ENCODE measurements at places on chromosomes 11 and 22. TPM values are rescaled to one million over a fixed set of nuclear protein-coding genes. Genes with fewer than 3 reads are reported as not detected.
A peak's percentile ranks its signal among the peaks of the same experiment; 100 is the strongest.

- no peak for DNase-seq
Observed at GRCh38 chr11:74710281-74710938, 20.8 kb downstream of the CHRDL2 start.

DNA sequence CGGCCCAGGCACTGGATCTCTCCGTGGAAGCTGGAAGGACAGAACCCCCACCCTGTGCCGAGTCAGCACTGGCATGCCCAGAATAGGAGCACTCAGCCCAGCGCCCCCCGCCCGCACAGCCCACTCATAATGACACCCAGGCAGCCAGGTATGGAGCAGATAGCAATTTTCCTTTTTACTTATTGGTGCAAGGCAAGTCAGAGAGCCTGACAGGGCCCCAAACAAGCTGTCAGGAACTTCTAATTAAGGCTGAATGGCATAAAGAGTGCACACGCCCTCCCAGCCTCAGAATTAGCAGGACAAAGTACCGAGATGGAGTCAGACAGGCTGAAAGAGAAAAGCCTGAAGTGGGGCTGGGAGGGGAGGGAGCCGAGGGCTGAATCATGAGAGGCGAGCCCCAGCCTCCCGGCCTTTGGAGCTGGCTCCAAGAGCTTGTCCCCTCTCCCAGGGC is 76.9 kb downstream of the DSCAML1 start:
- no peak for DNase-seq

DNA sequence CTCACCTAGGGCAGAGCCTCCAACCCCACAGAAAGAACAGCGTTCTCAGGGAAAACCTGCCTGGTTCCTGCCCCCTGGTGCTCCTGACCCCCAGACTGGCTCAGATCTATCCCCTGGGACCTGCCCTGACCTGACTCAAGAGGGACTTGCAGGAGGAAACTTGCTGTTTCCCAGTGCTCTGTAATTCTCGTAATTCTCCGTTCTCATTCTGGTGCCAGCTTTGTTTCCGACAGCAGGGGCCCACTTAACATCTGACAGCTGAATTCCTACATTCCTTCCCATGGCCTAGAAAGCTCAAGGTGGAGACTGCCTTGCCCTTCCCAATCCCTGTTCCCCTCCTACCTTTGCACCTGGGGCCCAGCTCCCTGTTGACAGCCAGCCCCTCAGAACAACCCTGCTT is 12.5 kb upstream of the CSF2RB start:
- DNase-seq: no peak

OR4A16 gene
- not detected for polyA plus RNA-seq

GRCh38 chr22:47460861-47461260 is 698.4 kb downstream of the TBC1D22A start:
- no peak for DNase-seq

GDPD4 gene
- 0.49 TPM for polyA plus RNA-seq

DNA sequence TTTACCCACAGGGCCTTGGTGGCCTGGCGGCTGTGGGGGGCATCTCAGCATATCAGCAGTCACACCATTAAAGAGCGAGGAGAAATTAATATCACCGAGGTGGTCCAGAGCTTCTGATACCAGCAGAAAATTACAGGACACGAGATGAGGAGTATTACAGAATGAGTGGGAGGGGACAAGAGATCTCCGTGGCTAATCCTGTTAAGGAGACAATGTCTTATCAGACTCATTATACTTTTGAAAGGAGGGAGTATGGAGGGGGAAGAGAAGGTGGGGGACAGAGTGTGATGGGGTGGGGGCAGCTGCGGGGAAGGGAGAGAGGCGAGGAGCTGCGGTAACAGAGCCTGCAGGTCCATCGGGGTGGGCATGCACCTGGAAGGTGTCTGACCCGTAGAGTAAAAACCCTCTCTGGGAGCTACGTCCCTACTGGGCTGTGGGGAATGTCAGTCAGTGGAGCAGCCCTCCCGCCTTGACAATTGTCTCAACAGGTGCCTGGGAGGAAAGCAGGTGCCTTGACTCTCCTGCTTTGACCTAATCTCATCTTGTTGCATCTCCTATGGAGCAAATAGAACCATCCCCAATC is 224.2 kb downstream of the CEP164 start:
- no peak for DNase-seq

DNA sequence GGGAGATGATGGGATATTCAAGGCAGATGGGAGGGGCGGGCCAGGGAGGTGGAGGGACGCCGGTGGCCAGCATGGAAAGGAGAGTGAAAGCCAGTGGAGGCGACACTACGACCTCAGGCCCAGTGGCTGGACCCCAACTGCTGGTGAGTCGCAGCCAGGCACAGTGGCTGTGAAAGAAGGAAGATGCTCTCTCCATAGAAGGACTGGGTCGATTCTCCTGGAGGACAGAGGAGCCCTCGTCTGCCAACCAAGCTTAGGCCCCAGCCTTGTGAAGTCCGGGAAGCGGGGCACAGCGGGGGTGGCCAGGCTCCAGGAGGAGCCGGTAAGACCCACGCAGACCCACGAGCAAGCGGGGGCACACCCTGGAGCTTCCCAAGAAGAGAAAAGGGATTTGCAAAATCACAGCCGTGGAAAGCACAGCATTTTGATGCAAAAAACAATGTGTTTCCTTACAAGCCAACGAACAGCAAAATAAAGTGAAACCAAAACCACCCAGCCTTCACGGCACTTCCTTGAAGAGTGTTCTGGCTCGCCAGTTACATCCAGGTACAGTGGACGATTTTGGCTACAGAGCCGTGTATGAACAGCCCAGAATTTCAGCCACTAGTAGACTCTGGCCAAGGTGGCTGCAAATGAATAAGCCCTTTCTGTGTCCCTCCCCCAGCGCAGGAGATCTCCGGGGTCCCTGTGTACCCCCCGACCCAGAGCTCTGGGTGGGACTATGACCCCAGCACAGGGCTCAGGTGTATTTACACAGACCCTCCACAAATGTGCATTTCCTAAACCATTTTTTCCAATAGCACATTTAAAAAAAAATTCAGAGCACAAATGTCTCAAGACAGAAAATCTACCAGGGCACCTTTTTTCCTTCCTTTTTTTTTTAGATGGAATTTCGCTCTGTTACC is 96.9 kb downstream of the TRMU start:
- DNase-seq: no peak

GRCh38 chr11:120739780-120740179 is 228.2 kb downstream of the GRIK4 start:
- DNase-seq: no peak

PNPLA5 gene
- not detected for polyA plus RNA-seq

SLC15A3 gene
- 20.6 TPM for polyA plus RNA-seq

PATE4 gene
- polyA plus RNA-seq: not detected

DNA sequence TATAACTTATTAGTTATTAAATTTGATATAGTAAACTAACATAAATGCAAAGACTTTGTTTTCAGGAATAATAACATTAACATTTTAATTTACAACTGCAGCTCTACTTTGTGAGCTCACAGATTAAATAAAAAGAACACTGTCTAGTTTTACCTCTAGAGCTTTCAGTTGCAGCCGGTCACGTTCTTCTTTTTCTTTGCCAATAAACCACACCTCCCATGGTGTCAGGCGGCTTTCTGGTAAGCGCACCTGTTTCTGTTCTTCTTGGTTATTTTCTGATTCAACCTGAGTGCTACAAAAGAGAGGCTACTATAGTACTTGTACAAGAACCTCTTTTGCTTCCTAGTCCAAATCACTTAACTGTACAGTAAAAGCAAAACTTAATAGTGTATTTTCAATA is 5.8 kb downstream of the CCDC34 start:
- DNase-seq: no peak

GRCh38 chr22:50705219-50705691 is 32.6 kb downstream of the SHANK3 start:
- DNase-seq: peak; percentile 87

GRCh38 chr22:49770547-49771265 is 57.0 kb downstream of the BRD1 start:
- no peak for DNase-seq

DNA sequence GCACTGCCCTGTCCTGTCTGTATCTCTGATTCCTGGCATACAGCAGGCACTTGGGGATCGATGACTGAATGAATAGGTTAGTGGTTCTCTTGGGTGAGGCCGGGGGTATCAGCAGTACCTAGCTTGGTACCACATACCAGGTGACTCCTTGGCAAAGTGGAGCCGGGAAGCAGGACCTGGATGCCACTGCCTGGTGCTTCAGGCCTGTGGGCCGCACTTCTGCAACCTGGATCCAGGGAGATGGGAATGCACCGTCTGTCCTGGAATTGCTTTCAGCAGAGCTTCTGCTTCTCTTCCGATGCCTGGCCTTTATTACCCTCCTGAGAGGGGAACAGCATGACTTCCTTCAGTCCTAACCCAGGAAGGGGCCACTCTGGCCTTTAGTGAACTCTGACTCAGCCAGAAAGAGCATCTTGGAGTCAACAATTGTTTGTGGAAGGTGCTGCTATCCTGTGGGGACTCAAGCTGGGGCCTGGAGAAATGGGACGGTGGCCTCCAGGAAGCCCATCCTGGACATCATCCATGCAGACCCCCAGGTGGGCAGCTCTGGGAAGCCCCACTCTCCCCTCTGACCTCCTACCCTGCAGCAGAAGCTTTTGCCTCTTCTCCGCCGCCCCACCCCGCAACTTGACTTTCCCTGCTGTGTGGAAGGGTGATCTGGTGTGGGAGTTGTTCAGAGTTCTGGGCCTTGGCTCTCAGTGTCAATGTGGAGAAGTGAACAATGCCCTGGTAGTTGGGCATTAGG is 5.1 kb downstream of the CD82 start:
- no peak for DNase-seq

GRCh38 chr22:32848226-32848625 is 46.7 kb downstream of the TIMP3 start:
- DNase-seq: no peak

GRCh38 chr11:3843326-3843725 is 2.6 kb upstream of the RHOG start:
- DNase-seq: no peak

DNA sequence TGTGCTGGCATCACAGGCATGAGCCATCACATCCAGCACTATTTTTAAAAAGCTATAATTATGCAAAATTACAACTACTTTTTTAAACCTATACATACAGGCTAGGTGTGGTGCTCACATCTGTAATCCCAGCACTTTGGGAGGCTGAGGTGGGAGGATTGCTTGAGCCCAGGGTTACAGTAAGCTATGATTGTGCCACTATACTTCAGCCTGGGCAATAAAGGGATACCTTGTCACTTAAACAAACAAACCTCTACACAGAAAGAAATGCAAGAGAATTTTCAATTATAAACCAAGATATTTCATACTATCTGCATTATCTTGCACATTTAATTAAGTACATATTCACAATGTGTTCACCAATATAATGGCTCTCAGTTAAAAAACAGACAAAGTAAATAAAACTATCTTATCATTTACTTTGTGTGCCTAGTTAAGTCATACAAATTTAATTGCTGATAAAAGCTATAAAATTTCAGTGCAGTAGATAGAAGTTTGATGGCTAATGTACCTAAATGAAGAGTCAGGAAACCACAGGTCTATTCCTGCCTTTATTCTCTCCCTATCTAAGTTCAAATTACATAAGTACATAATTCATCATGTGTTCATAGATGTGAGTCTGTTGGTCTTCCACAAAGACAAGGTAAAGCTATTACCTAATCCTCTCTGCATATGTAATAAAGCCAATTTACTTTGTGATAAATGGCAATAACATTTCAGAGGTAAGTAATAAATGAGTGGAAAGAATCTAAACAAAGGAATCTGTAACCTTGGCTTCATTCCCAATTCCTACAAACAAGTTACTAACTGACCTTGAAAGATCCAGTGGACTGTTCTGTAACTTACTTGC is 9.0 kb upstream of the RDX start:
- no peak for DNase-seq

DNA sequence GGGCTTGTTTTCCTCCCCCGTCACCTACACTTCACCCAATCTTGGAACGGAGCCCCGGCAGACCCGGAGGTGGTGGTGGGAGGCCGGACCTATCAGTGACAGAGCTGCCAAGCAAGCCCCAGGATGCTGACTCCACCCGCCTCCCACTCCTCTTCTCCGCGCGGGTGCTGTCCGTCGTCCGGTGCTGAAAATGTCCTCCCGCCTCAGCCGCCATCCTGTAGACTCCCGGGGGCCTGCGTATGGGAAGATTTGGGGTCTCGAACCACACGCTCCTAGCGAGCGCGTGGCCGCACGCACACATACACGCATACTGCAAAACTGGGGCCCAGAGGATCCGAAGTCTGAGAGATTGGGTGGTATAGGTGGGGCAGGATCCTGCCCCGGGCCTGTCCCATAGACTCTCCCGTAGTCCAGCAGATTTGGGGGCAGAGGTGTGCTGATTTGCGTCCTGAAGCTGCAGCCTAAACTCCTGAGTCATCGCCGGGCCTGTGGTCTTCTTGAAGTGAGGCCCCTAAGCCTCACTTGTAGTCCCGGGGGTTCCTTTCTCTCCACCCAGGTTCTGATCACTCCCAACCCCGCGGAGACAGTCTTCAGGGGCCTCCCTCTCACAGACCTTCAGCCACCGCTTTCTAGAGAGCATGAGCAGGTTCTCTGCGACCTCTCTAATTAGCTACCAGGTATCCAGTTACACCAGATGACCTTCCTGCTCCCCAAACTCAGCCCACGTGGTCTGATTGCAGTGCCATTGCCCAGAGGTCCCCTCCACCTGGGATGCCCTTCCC is 796 bp upstream of the YIF1A start:
- DNase-seq: peak; percentile 69

All from right renal pelvis (tissue), 4 donors.